Kidney glomerular epithelial cell (primary cell): ENCODE measurements at places on chromosomes 2 and 18.

DNA sequence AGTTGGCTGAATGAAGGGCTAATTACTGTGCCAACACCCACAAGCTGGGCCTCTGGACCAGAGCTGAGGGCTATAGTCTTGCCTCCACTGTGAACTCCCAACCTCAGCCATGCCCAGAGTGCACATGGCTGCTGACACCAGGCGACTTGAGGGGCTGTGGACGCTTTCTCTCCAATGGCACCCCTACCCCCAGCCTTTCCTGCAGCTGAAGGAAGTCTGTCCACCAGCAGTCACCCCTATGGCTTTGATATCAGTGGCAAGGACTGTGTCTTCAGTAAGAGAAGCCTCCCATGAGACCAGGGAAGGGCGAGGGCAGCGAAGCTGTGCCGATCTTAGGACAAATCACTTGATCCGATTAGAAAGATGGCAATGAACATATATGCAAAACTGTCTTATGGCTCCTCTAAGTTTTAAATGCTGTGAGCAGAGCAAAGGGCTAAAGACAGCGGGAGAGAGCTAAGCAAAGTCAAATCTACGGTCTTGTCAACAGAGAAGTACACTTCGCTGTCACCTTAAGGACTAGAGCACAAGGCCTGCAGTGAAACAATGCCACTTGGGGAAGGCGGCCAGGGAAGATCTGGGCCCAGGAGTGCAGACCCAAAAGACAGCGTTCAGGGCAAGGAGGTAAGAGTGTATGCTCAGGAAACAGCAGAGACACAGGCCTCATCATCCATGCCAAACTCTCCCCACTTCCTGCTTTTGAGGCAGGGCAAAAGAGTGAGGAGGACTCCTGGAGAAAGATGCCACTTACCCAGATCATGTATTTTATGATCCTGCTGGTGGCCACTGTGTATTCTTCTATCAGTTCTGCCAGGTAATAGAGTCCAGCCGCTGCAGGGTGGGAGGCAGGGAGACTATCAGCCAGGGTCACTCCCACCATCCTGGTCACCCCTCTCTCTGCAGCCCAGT, 1.5 kb downstream of the TEX261 start:
- DNase-seq, result no peak

DNA sequence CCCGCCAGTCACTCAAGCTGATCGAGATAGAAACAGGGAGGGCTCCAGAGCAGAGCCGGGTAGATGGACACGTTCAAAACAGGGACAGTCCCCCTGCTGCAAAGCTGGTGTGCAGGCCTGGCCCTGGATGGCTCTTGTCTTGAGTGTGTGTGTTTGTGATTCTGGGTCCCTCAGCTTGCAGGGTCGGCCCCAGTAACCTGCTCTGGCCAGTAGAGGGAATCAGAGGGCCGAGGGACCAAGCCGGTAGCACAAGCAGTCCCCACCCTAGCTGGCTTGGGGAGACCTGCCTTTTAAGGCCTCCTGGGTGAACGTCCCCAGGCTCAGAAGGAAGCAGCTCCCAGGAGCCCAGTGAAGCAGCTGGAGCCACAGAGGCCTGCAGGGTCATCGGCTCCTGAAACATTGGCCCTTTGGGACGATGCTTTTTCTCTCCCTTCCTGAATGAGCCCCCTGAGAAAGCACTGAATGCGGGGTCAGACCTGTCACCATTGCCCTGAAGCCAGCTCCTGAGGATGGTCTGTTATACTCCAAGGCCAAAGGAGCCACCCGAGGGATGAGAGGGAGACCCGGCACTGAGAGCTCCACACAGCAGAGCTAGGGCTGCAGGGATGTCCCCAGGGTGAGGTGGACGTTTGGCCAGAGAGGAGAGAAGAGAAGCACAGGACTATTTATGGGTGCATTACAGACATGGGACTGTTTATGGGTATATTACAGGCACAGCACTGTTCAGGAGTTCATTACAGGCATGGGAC, 15.4 kb upstream of the MLPH start:
- no peak for DNase-seq

DNA sequence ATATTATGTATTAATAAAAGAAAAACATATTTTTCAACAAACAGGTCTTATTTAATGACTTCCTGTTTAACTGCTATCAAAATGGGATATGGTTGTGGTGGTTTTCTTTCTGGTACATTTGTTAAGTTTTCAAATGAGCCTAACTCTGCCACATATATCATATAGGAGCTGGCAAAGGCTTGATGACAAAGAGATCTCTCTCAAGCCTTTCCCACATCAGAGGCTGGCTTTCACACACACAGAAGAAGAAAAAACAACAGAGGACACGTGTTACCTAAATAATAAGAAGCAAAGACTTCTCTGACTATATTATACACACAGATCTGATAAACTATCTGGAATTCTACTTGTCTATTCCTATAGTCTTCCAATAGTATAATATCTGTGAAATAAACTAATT, 46.1 kb downstream of the CFAP36 start:
- no peak for DNase-seq

- DNase-seq, result no peak
Observed at GRCh38 chr18:13425357-13426091, 207.0 kb downstream of the LDLRAD4 start.

GRCh38 chr2:172090044-172090961, 5.0 kb downstream of the DLX1 start:
- no peak for DNase-seq

DNA sequence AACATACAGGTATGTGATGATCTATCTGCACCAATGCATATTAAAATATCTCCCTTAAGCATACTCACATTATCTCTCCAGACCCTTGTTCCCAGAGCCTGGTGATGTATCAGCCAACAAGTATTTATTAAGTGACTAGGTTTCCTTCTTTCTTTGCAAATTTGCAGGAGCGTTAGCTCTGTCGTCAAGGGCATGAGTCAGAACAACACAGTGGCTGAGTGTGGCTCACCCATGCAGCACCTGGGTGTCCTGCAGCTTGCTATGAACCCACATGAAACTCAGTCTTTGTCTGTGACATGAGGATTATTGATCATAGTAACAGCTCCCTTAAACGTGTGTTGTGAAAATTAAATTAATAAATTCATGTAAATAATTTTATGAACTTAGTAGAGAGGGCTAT, 96.6 kb downstream of the PIEZO2 start:
- no peak for DNase-seq

DNA sequence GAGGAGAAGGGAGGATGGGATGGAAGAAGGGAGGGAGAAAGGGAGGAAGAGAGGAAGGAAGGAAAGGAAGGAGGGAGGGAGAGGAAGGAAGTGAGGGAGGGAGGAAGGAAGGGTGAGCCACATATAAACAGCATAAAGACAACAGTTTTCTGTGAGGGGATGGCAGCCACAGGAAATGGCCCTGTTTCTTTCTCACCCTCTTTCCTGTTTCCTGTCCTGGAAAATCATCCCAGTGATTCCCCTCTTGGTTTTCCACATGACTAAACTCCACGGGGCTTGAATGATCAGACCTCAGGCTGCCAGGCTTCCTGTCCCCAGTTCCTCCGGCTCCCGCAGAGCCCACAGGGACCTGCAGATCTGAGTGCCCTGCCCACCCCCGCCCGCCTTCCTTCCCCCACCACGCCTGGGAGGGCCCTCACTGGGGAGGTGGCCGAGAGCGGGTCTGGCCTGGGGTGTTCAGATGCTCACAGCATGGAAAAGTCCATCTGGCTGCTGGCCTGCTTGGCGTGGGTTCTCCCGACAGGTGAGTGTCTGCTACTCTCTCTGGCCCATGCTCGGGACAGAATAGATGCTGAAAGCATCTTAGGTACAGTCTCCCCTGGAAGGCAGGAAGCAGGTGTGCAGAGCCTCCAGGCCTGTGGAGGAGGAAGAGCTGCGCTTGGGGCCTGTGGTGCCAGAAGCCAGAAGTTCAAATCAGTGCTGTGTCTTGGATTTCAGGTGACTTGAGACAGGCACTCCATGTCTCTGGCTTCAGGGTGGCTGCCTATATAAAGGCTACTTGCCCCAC, at the start of gene SIGLEC15:
Gene SIGLEC15, plus strand, starts transcription at position 418 of the 787 bp plus-strand sequence. Its CDS starts 54 bp downstream, at position 472.
- peak; percentile 56 for DNase-seq

DNA sequence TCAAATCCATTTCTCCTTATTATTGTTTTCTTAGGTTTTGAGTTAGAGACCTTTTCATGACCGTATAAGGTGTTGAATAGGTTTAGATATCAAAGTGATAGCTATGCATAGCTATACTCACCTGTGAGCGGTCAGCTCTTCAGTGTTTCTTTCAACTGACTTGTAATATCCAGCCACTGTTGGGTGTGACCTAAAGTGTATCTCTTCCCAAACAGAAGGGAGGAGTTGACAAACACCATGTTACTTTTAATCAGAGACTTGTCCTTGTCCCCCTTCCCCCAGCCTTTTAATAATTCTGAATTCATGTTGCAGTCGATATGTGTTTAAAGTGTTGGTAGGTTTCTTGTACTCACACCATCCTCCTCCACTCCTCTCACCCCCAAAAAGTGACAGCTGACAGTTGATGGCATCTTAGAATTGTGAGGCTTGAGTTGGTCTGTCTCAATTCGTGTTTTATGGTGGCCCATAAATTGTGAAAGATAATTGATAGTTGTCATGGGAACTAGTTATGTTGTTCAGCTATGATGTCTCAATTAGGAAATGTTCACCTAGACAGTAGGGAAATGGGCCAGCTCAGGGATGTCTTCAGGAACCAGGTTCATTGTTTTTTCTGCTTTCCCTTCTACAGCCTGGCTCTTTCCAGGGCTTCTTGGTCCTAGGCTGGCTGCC, 12.0 kb downstream of the NEDD4L start:
- DNase-seq, result no peak

GRCh38 chr2:164896634-164897355, 55.2 kb upstream of the COBLL1 start:
- DNase-seq, result peak; percentile 41

DNA sequence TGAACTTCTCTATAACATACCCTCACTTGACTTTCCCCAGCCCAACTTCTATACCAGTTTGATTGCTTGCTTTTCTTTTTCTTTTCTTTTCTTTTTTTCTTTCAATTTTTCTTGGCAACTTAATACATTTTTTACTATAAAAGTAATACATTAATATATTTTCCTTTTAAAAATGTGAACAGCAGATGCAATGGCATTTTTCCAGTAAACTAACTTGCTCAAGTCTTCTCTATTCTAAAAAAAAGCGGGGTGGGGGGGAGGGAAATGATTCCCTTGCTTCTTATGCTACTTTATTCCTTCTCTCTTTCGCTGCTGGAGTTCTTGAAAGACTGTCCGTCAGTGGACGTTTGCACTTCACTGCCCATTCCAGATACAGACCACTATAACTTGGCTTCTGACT, 70.5 kb downstream of the RBMS1 start:
- no peak for DNase-seq

DNA sequence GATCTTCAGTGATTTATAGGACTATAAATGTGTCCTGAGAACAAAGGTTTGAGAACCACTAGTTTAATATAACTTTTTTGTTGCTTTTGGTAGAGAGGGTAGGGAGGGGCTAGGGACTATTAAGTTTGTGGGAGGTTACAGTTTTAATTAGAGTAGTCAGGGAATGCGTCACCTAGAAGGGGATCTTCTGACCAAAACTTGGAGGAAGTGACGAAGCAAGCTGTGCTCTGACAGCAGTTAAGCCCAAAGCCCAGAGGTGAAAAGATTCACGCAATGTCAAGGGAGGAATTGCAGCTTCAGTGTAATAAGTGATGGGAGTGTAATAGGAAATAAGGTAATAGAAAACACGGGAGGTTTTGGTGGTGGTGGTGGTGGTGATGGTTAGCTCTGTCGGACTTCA, 8.1 kb downstream of the TDRD15 start:
- no peak for DNase-seq

- DNase-seq, result no peak
Observed at GRCh38 chr2:149100739-149101699, 62.5 kb downstream of the LYPD6B start.

GRCh38 chr2:188668017-188668680, 306.0 kb upstream of the COL3A1 start:
- peak; percentile 40 for DNase-seq

- no peak for DNase-seq
Observed at GRCh38 chr18:58515175-58515775, 113.6 kb downstream of the ALPK2 start.

DNA sequence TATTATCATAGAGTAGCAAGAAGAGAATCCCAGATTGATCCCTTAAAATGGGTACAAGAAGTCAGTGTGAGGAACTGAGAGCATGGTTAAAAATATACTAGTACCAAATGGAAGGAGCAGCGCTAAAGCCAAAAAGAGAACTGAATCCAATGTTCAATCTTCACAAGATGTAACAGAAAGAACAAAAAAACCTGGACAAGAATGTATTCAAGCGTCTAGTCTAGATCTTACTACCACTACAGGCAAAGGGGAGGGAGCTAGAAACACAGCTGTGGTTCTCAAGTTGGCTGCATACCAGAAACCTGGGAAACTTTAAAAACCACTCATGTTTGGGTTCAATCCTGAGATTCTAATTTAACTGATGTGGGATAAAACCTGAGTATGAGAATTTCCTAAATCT, 57.5 kb downstream of the PIAS2 start:
- no peak for DNase-seq
